ENCODE measurements at places on chromosomes 1 and 21.
A peak's percentile ranks its signal among the peaks of the same experiment; 100 is the strongest.

DNA sequence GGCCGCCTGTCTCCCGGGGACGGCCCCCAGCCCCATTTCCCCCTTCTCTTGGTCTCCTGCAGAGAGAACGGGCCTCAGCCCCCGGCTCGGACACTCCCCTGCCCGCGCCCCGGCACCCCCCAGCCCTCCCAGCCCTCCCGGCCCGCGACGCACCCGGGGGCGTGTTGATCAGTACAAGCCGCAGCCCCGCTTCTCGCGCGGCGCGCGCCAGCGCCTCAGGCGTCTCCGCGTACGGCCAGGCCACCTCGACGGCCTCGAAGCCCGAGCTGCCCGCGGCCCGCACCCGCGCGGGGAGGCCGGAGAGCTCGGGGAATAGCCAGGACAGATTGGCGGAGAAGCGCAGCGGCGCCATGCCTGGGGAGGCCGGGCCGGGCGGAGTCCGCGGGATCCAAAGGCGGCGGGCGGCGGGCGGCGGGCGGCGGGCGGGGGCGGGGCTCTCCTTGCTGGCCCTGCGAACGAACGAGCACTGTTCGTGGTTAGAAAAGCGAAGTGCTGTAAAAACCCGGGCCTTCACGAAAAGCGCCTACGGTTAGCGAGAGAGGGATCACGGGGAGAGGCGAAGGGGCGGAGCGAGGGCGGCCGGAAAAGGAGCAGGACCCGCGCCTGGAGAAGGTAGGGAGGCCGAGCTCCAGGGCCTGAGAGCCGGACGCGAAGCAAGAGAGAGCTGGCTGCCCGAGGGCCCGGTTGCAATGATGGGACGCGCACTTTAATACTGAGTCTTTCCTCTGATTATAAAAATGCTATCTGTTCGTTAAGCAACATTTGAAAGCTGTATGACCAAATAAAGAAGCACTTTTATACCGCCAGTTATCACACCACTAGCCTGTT lies at the start of gene HYI:
Gene HYI (minus strand): TSS at position 490 of the 828 bp plus-strand sequence. CDS start 138 bp downstream, at position 352.
- DNase-seq: peak; percentile 71

GRCh38 chr21:21436012-21436534 lies 437.9 kb downstream of the NCAM2 start:
- DNase-seq: no peak

DNA sequence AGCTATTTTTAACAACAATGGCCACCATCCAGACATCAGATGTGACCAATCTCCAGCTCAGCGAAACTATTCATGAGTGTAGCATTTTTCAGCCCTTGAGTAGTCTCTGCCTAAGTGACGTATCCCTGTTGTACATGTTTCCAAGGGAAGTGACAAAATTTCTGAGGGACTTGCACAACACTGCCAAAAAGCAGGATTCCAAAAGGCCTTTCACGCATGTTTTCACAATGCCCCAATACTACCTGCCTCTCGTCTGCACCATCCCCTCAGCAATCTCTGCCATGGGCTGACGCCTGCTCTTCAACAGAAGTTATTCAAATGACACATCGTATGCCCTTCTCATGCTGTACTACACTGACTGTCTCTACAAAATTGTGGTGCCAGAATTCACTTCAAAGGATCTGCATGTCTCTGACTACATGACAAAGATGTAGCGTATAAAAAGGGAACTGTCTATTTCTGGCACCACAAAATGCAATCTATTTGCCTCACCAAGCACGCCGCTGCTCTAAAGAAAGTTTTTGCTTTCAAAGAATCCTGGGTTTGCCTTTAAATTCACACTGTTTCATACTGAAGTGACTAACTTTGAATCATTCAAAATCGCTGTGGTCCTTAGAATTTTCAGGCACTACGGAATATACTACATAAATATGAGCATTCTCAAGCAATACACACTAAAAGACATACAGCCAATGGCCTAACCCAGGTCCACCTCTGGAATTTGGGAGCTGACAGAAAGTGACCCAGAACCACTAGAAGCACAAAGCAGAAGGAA lies 32.9 kb downstream of the JAK1 start:
- DNase-seq: no peak

GRCh38 chr1:228236744-228237143 lies 28.9 kb downstream of the OBSCN start:
- DNase-seq: peak; percentile 30

GRCh38 chr1:76876655-76877395 lies 9.5 kb downstream of the ST6GALNAC5 start:
- no peak for DNase-seq

- no peak for DNase-seq
Measured at GRCh38 chr1:205343431-205344065, 13.2 kb downstream of the KLHDC8A start.

Measured in CD4-positive, alpha-beta T cell treated with Interleukin-10 for 1 hour (primary cell).